ENCODE measurements at places on chromosomes 3 and 15.

GRCh38 chr3:132598181-132598580, 1.1 kb downstream of the ACKR4 start:
- DNase-seq, result no peak

GRCh38 chr3:140250010-140250855, 315.2 kb downstream of the CLSTN2 start:
- no peak for DNase-seq

DNA sequence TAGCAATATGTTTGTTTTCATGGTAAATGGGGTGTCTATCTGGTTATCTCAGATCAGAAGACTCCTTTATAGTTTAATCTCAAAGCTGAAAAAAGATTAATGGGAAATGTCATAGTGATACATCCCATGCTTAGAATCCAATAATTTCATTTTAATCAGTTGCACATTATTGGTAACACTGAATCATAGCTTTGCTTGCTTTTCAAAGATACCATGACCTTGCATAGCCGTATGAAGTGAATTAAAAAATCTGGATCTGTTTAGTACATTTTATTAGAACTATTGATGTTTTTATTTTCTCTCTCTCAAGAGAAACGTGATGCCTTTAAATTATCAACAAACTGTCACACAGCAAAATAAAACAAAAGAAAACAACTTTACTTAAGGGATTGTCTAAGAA, 506.7 kb upstream of the SGO1 start:
- no peak for DNase-seq

GRCh38 chr15:81301815-81302399, 22.0 kb downstream of the STARD5 start:
- DNase-seq, result no peak

- no peak for DNase-seq
Observed at GRCh38 chr15:84402856-84403608, 167.5 kb downstream of the GOLGA6L4 start.

GRCh38 chr3:69460034-69460433, 74.1 kb upstream of the FRMD4B start:
- DNase-seq, result no peak

- no peak for DNase-seq
Observed at GRCh38 chr15:89113296-89114024, 25.2 kb downstream of the ABHD2 start.

DNA sequence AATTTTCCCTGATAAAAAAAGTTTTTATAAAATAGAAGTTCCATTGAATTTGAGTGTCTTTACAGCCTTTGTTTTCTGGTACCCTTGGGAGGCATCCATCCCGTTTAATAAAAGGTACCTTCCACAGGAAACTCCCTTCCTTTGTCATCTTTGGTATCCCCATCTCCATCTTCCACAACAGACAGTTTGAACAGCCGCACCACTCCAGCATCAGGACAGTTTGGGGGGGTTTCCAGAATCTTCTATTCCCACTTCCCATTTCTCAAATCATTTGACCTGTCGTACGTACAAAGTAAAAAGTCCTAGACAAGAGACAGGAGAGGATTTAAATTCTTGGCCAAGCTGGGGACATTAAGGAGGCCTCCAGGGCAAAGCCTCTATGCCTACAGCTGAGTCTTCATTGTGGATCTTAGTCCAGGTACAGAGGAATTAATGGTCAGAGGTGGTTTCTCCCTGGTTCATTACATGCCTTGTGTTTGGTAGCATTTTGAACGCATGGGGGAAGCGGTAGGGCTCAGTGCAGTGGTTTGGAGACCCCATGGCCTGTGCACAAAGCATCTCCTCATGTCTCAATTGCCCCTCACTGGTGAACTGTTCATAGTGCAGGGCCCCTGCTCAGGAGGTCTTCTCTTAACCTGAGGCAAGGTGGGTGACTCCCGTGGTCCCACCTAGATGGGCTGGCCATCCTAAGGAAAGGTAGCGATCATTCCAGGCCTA, 19.4 kb upstream of the BCL2A1 start:
- DNase-seq, result no peak

- no peak for DNase-seq
Observed at GRCh38 chr15:74263466-74263865, 27.3 kb downstream of the CCDC33 start.

- DNase-seq, result no peak
Observed at GRCh38 chr3:183555541-183556081, at the start of gene KLHL6. TSS of gene KLHL6 (minus strand) at chr3:183555706. CDS start at chr3:183555653, 53 bp downstream.

GRCh38 chr15:66390678-66391077, 4.0 kb downstream of the MAP2K1 start:
- no peak for DNase-seq

DNA sequence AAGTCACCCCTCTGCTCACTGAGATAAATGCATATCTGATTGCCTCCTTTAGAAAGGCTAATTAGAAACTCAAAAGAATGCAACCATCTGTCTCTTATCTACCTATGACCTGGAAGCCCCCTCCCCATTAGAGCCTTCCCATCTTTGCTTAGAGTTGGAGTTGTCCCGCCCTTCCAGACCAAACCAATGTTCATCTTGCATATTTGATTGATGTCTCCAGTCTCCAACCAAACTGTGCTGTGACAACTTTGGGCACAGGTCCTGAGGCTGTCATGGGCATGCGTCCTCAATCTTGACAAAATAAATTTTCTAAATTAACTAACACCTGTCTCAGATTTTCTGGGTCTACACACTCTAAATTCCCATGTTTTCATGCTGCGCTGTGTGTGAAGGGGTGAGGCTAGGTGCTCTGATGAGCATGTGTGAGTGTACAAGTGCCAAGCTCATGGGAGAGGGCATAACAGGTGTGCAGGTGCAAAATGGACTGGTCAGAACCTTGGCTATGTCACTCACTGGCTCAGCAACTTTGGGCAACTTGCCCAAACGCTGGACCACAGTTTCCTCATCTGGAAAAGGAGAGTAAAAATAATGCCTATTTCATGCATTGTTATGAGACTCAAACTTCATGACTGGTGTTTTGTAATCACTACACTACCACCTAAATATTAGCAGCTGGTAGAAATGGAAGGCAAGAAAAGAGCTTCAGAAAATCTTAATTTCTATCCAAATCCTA, 7.2 kb downstream of the DAPK2 start:
- DNase-seq, result no peak

DNA sequence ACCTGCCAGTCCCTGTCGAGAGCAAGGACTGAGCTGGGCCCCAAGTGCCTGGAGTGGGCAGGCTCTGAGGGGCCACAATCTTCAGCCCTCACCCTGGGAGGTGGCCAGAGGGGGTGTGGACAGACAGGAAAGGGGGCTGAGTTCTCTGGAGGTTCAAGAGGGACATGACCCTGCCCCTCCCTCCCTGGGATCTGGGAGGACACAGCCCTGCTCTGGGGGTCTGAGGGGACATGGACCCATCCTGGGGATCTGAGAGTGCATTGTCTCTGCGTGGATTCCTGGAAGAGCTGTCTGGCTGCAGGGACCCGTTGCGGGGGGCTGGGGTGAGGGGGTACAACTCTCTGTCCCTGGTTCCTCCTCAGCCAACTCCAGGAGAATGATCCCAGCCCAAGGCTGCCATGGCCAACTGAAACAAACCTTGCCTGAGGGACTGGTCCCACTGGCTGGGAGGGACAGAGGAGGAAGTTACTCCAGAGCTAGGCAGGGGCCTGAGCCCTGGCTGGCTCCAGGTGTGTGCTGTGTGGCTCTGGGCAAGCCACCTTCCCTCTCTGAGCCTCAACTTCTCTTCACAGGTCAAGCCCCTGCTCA, 29.0 kb downstream of the PTH1R start:
- no peak for DNase-seq

DNA sequence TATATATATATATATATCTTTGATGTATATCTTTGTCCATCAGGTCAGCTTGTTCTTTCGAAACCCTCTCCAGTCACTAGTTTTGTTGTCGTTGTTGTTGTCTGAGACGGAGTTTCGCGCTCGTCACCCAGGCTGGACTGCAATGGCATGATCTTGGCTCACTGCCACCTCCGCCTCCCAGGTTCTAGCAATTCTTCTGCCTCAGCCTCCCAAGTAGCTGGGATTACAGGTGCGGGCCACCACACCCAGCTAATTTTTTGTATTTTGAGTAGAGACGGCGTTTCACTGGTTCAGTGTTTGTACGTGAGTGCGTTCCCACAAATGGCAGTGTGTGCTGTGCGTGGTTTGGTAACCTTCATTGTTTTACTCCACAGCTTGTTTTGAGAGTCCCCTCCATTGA, 51.7 kb downstream of the ZDHHC19 start:
- DNase-seq, result no peak

DNA sequence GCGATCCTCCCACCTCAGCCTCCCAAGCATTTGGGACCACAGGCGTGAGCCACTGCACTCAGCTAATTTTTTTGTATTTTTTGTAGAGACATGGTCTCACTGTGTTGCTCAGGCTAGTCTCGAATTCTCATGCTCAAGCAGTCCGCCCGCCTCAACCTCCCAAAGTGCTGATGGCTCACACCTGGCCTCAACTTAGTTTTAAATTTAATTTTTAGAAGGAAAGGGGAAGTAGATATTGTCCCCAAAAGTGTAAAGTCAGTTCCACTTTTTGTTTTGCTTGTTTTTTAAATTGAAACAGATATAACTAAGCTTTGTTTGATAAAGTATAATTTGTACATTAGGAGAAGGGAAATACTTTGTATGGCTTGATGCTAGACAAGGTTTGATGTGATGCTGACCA, 31.3 kb upstream of the NFKBIZ start:
- DNase-seq, result no peak

- DNase-seq, result no peak
Observed at GRCh38 chr15:99628374-99629001, 62.7 kb downstream of the MEF2A start.

- DNase-seq, result no peak
Observed at GRCh38 chr3:54905261-54905888, 22.5 kb downstream of the LRTM1 start.

- no peak for DNase-seq
Observed at GRCh38 chr15:67341539-67341938, 87.0 kb downstream of the IQCH start.

- peak; percentile 39 for DNase-seq
Observed at GRCh38 chr3:66625505-66626216, 124.8 kb upstream of the LRIG1 start.

- DNase-seq, result no peak
Observed at GRCh38 chr3:126742057-126742456, 38.0 kb downstream of the CHCHD6 start.

GRCh38 chr3:178518660-178519396, 17.4 kb upstream of the KCNMB2 start:
- no peak for DNase-seq

DNA sequence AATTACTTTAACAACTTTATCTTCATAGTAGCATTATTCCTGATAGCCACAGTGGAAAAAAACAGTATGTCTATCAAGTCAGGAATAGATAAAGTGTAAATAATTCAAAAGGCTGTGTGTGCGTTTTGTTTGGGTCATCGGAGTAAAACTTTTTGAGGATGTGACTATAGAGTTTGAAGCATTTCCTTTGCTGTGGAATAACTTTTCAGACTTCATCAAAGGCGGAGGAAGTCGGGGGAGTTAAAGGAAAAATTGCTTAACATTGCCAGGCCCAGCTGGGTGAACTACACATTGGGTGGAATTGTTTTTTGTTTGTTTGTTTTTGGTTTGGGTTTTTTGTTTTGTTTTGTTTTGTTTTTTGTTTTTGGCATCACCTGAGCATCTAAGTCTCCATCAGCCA, 70.4 kb upstream of the CRTC3 start:
- DNase-seq, result no peak

DNA sequence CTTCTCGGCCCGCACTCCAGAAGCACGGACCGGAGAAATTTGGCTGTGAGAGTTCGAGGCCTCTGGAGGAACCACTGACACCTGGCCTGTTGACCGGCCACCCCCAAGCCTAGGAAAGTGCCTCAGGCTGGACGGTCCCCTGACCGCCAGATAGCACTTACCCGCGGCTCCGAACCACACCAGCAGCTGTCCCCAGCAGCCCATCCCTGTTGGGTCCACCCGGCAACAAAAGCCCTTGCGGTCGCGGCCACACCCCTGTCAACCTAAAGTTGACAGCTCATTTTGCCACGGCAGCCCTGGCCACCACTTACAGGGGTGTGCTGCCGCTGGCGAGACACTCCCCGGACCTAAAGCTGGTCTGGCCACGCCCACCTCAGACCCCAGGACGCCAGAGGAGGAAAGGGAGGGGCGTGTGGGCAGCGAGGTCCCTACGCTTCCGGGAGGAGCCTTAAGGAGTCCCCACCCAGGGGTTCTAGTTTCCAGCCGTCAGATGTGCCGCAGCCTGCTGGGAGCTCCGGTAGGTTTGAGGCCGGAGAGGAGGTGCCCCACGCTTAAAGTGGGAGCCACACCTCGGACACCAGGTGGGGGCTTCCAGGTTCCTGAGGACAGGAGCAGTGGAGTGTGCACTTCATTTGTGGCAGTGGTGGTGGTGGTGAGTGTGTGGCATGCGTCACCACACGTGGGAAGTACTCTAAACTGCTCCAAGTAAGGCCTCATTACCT, at the start of gene LTK:
LTK (minus strand) TSS at position 322 of the 722 bp plus-strand sequence; CDS start at position 204, 118 bp downstream.
- no peak for DNase-seq

DNA sequence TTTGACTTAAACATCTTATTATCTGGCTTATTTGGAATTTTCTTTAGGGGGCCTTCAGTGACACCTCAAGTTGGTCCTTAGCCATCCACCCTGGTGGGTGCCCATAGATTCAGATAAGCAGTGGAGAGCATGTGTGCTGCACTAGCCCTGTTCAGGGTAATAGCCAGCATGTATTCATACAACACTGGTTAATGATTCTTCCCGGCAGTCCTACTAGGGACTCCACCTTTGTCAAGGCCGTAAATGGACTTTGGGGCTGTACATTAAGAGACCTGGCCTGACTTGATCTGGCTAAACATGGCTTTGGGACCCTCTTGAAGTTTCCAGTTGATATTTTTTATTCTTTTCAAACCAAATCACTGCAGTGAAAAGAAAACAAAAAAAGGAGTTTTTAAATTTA, 125.8 kb downstream of the PTPRG start:
- DNase-seq, result no peak

DNA sequence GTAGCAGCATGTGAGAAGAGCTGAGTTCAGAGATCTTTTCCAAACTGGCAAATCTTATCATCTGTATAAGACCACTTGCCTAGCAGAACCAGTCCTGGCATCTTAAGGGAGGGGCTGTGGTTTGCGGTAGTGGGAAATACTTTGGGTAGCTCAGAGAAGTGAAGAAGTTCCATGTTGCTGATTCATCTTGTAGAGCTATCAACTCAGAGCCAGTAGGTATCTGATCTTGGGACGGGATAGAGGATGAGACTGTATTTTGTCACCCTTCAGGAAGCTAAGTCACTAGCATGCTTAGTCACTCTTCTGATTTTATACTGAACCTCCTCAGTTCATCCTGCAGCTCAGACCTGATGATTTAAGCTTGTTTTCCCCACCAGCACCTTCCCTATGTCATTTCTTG, 211.4 kb downstream of the NR1D2 start:
- peak; percentile 27 for DNase-seq

DNA sequence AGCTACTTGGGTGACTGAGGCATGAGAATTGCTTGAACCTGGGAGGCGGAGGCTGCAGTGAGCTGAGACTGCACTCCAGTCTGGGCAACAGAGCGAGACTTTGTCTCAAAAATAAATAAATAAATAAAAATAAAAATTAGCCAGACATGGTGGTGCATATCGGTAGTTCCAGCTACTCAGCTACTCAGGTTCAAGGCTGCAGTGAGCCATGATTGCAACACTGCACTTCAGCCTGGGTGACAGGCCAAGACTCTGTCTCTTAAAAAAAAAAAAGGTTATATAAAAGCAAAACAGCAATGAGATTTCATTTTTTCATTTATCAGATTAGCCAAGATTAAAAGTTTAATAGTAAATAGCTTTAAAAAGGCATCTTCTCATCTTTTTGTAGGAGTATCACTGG, 2.9 kb downstream of the TGM4 start:
- no peak for DNase-seq

- no peak for DNase-seq
Observed at GRCh38 chr3:11564577-11565001, 79.1 kb downstream of the VGLL4 start.

Data from HFF-Myc (cell line).